ENCODE measurements at places on chromosomes 6 and 20. TPM values are rescaled to one million over a fixed set of nuclear protein-coding genes. Genes with fewer than 3 reads are reported as not detected.

Gene F13A1
- 0.33 TPM for total RNA-seq

Gene EDN1
- not detected for total RNA-seq

DNA sequence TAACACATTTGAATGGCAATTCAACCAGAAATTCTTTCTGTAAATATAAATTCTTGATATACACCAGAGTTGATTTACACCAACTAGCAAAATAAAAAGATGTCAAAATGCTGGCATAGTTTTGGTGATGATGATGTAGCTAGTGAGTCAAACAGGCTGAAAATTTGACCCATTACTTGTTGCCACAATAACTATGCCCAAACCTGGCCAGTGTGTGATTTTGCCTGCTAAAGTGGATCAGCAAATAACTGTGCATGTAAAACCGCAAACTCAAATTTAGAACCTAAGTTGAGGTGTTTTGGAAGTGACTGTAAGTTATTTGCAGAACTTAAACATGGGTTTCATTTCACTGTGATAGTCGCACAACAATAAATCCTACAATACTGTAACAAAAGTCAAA, 125.9 kb downstream of the KIF6 start:
- H3K36me3 ChIP-seq = no peaks in the 10 kb centered on the region
- no peak overlapping the region for H3K4me3 ChIP-seq
- H3K27me3 ChIP-seq = no peaks in the 10 kb centered on the region
- no peak for DNase-seq
- H3K4me1 ChIP-seq = no peaks in the 10 kb centered on the region

DNA sequence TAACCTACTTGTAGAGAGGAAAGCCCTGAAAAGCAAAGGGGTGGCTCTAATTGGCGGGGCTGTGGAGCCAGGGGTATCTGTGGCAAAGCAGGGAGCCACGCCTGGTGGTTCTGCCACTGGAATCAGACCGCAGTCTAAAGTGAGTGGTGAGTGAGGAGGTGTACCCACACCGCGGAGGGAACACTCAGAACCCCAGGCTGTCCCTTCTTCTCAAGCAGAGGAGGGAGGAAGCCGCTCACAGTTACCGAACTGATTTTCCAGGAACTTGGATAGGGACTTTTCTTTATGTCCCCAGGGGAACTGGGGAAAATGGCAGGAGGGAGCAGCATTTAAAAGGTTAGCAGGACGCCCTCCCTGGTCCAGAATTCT, 287.2 kb downstream of the TAF4 start:
- no peaks in the 10 kb centered on the region for H3K36me3 ChIP-seq
- DNase-seq = no peak
- no peaks in the 10 kb centered on the region for H3K4me1 ChIP-seq
- no peak overlapping the region for H3K27ac ChIP-seq

DNA sequence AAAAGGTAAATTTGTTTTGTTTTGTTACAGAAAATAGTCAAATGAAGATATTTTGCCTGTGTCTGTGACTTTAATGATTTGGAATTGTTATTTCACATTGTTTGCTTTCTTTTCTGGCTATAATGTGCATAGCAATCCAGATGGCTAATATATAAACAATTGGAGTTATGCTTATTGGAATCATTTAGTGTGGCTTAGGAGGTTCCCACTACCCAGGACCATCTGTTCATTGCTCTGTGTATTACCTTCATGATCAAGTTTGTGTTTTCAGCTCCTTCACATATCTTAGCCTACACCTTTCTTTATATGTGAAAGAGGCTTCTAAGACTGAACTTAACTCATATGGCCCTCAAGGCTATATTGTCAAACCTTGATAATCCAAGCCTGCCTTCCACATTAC, 232.9 kb downstream of the BCKDHB start:
- no peak for DNase-seq
- no peaks in the 10 kb centered on the region for H3K27me3 ChIP-seq
- H3K4me1 ChIP-seq = no peaks in the 10 kb centered on the region
- H3K27ac ChIP-seq = no peak overlapping the region
- H3K36me3 ChIP-seq = no peaks in the 10 kb centered on the region
- H3K4me3 ChIP-seq = no peak overlapping the region

GRCh38 chr20:61263084-61263695, 11.1 kb downstream of the CDH4 start:
- no peaks in the 10 kb centered on the region for H3K4me1 ChIP-seq
- H3K27ac ChIP-seq = no peak overlapping the region
- no peaks in the 10 kb centered on the region for H3K36me3 ChIP-seq
- peak; percentile 29 for DNase-seq
- H3K4me3 ChIP-seq = no peak overlapping the region
- H3K27me3 ChIP-seq = peaks cover 3% of the 10 kb centered on the region

DNA sequence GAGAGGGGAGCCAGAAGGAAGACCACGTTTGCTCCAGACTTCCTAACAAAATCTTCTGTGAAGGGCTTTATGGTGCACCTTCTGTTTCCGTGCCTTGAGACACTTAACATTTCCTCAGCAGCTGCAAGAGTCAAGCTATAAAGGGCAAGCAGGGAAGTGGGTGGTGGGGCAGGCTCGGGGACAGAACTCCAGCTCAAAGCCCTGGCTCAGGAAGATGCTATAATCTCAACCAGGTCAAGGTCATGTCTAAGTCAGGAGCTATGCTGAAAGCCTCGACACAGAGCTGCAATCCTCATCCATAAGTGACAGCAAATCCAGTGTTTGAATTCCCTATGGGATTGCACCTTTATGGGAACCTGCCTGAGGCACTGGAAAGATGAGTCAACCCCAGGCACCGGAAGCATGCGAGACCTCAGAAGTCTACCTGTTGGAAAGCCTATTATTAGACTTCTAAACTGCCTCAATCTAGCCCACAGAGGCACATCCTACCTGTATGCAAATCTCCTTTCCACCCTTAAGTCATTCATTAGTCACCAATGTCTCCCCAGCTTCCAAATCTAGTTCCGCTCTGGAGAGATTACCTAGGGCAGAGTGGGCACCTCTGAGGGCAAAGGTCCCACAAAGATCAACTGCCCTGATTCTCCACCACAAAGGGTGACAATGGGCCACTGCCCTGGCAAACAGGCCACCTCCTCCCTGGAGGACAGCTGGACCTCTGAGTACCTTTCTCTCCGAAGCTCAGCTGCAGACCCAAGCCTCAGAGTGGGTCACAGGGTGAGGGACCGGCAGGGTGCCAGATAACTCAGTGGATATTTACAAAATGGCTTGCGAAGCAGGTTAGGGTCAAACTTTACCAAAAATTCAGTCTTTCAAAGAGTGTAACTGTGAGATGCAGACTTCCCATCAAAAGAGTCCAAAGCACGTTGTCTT, 287.0 kb downstream of the CDC5L start:
- no peak overlapping the region for H3K4me3 ChIP-seq
- H3K36me3 ChIP-seq = no peaks in the 10 kb centered on the region
- no peaks in the 10 kb centered on the region for H3K4me1 ChIP-seq
- peaks cover 2% of the 10 kb centered on the region for H3K27me3 ChIP-seq

Data from K562 (cell line).